ENCODE measurements at places on chromosomes 12 and 14.

GRCh38 chr12:111759991-111760390 lies 6.7 kb upstream of the ALDH2 start:
- DNase-seq: no peak

DNA sequence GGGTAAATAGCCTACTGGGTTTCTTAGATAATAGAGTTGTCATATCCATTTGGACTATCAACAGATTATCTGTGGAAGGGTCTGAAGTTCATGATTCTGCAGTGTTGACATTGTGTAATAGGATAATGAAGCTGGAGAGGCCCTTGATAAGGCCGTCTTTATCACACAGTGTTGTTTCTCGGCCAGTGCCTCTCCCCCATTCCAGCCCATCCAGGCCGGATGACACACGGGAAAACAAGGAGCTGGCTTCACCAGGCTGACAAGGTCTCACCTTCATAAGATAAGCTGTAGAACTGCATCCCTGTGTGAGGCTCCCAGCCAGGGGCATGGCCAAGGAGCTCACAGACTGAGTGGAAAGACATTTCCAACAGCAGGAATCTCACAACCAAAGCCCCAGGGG lies 8.7 kb upstream of the EML1 start:
- DNase-seq: no peak

GRCh38 chr14:106248321-106249192 lies 722.2 kb downstream of the TMEM121 start:
- DNase-seq: no peak

DNA sequence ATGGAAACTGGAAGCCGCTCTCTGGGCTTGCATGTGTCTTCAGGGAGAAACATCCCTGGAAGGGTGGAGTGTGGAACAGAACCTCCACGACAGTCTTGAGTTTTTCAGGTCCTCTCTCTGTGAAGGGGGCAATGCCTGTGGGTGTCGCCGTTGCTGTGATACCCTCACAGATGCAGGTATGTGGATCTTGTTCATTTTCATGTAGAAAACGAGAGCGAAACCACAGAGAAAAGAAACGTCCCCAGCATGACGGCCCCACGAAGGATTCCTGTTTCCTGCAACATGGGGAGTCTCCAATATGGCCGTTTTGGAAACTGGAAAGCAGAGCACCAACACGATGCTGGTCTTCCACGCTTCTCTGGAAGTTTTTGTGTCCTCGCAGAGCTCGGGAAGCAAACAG lies 187.9 kb downstream of the ALG10 start:
- no peak for DNase-seq

DNA sequence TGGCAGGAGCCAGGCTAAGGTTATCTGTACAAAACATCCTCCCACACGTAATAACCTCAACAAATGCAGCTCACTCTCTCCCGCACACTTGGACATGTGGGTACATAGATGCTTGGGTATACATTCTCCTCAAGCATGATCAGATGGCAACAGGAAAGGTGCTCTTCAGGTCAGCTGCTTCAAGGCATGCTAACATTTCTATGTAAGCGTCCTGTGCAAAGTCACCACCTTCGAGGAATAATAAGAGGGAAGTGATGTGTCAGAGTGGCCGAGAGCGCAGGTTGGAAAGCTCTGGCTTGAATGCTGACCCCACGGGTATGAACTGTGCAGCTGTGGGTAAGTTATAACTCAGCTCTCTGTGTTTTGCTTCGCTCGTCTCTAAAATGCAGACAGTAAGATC lies 24.2 kb upstream of the SLC6A12 start:
- DNase-seq: no peak

DNA sequence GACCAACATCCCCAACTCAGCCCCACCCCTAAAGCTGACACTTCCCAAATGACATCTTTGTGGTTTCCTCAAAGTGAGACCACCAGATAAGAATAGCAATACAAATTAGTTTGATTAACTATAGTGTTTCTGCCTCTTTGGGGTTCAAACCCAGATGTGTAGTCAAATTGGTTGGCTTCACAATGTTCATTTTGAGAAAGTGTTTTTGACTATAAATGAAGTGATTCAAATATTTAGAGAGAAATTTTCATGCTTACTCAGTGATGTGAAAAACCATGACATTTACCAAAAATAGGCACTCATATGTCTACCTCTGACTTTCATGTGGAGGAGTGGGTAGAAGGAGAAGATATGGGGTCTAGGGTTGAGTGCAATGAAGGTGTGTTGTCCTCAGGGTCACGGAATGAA lies 218.4 kb downstream of the BCAT1 start:
- DNase-seq: no peak

DNA sequence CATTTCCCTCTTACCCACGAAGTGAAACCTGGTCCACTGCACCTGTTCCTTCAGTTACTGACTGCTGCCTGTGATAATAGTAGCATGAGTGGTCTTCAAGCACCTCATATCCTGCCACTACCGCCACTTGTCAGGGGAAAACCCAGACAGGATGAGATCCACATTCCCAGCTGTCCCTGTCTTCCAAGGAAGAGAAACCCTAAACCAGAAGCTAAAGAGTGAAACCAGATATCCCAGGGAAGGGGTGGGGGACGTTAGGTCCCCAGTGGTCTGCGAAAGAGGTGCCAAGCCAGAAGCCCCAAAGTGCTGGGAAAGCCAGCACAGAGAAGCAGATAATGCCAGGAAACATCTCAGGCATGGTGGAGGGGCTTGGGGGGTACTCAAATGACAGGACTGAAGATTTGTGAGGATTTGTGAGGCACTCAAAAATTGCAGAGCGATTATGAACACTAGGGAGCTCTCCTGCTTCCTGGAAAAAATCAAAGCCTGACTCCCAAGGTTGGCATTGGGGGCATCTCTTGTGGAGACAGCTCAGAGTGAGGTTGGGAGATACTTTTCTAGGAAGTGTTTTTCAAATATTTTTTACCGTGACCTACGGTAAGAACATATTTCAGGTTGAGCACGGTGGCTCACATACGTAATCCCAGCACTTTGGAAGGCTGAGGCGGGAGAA lies 77.9 kb downstream of the TMEM30B start:
- no peak for DNase-seq

DNA sequence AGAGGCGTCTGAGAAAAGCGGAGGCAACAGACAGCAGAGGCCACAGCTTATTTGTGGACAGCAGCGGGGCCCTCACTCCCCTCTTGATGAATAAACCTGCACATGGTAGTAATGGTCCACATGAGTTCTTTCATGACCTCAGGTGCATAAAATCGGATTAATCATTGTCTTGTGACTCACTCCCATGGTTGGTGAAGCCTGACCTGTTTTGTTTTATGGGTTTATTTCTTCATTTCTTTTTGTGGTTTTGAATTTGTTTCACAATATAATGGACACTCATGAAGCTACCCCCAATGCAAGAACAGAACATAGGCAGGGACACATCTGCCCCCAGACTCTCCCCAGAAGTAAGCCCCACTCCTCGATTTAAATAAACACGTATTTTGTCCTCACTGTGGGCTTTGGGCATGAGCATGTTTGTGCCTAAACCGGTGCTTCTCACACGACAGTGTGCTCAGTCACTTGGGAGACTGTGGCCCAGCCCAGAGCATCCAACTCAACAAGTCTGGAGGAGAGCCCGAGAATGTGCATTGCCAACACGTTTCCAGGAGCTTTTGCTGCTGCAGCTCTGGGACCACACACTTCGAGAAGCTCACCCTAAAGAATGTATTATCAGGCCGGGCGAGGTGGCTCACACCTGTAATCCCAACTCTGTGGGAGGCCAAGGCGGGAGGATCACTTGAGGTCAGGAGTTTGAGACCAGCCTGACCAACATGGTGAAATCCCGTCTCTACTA lies 116.1 kb downstream of the SCARB1 start:
- peak; percentile 93 for DNase-seq

GRCh38 chr14:25929881-25930615 lies 667.8 kb downstream of the NOVA1 start:
- no peak for DNase-seq

GRCh38 chr14:105848570-105848969 lies 322.2 kb downstream of the TMEM121 start:
- DNase-seq: no peak

DNA sequence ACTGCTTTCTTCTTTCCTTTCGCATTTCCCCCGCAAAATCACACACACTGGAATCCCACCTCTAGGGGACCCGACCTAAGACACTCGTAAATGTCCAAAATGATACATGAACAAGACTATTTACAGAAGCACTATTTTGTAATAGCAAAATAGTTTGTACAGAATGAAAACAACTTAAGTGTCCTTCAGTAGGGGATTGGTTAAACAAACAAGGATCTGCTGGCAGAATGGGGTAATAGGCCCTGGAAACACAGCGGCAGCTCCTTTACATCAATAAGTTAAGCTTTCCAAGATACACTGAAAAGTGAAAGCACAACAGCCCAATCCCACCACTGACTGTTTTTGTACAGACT lies 48.8 kb downstream of the LTBP2 start:
- no peak for DNase-seq

DNA sequence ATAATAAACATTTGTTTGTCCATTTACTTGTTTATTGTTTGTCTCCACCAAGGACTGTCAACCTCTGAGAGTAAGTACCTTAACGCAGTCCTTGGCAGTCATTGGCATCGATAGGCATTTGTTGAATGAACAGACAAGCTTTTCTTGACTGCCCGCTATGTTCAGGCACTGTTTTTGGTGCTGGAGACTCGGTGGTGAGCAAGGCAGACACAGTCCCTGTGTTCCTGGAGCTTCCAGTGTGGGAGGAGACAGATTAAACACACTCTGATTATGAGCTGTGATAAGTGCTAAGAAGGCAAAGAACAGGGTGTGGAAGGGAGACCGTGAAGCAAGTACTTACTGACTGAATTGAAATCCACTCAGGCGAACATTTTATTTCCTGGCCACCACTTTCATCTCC lies 1.2 kb downstream of the ATP6V0A2 start:
- no peak for DNase-seq

GRCh38 chr12:109736552-109737108 lies 23.0 kb downstream of the FAM222A start:
- no peak for DNase-seq

DNA sequence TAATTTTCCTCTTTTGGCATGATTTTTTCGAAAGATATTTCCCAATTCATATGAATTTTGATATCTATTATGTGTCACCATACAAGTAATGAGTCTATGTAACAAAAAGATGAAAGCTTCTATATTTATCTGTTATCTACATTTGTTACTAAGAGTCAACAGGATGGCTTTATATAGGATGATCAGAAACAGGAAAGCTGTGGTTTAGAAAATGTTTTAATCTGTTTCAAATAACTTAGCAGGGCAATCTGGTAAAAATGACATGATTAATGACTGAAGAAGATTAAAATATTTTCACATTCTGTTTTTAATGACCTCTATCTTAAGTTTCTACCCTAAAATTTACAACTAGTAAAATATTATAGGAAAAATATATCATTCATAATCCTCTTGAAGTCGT lies 105.8 kb downstream of the MSRB3 start:
- no peak for DNase-seq

DNA sequence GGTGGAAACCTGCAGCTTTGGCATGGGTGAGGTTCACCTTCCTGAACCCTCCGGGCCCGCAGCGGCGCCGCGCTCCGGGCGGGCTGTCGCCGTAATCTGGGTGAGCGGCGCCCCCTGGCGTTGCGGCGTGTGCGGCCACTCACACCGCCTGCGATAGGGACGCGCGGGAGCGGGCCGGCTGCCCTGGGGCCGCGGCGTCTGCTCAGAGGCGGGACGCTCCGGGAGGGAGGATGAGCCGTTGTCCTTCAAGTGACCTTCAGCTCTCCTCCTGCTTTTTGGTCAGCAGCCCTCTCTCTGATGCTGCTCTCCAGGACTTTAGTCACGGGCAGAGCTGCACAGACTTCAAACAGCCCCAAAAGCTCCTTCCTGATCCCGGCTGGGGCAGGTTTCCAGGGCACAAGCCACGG lies 211.7 kb upstream of the FKBP4 start:
- DNase-seq: no peak

DNA sequence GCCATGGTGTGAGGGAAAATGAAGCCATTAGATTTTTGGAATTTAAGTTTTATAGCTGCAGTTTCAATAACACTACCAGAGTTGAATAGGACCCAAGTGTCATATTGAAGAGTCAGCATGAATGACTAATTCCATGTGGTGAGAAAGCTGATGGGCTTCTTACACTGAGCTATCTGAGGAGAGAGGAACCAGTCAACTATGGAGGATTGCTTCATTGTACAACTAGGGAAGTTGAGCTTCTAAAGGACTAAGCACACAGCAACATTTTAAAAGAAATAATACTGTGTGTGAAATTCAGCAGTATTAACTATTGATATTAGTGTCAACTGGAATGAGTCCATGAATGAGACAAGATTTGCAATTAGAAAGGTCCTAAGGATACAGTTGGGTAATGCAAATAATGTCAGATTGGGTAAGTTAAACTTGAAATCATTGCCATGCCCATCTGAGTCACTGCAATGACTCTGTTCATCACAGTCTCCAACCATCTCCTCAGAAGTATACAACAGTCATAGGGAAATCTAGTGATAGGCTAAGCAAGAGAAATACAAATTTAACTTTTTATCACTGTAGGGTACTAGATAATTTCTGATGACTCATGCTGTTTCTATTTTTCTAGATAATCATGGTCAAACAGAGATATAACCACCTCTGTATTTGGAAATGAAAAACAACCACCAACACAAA lies 394.2 kb downstream of the FSCB start:
- DNase-seq: no peak

GRCh38 chr12:54139019-54139418 lies 49.8 kb downstream of the SMUG1 start:
- DNase-seq: no peak

DNA sequence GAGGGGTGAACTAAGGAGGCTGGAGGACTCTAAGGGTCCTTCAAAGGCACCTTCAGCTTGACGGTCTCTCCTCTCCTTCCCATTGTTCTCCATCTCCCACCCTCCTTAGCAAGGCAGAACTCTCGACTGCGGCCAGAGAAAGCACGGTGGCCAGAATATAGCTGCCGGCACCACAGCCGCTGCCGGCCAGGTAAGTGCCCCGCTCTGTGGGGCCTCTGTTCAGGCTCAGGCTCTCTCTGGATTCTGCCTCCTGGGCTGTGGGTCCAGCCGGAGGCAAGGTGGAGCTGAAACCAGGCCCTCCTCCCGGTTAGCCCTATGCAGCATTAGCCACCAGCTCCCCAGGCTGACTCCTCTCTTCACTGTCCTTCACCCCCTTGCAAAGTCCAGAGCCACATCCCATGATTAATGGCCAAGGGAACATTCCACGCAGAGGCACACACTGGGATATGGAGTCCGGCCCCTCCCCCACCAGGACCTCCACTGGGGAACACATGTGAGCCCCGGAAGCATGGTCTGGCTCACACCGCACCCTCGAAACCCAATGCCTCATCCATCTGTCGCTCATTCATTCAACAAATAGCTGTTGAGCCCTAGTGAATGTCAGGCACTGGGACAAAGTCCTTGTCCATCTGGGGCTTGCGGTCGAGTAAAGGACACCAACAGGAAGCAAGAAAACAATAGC lies 25.2 kb downstream of the LTBP2 start:
- DNase-seq: no peak

- DNase-seq: no peak
These were observed 48.7 kb upstream of the KITLG start for GRCh38 chr12:88628856-88629509.

DNA sequence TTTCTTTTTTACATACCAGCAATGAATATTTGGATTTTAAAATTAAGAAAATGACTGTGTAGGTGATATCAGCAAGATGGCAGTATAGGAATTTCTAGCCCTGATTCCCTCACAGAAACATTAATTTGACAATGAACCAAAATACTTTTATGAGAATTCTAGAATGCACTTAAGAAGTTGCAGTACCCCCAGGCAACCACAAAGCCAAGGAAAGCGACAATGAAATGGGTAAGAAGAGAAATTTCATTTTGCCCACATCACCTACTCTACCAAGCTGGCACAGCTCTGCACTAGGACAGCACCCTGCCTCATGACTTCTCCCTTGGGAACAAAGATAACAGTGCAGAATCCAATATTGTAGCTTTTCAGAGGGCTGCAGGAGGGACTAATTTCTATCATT lies 6.6 kb downstream of the OR9K2 start:
- no peak for DNase-seq

All from AG09309 (cell line).